ENCODE measurements at places on chromosomes 1 and 21.

GRCh38 chr21:33117101-33117888 is 47.4 kb downstream of the OLIG1 start:
- DNase-seq, result no peak

- DNase-seq, result no peak
Measured at GRCh38 chr1:24751833-24752232, 6.6 kb downstream of the CLIC4 start.

- no peak for DNase-seq
Measured at GRCh38 chr1:200787896-200788387, 49.2 kb downstream of the CAMSAP2 start.

DNA sequence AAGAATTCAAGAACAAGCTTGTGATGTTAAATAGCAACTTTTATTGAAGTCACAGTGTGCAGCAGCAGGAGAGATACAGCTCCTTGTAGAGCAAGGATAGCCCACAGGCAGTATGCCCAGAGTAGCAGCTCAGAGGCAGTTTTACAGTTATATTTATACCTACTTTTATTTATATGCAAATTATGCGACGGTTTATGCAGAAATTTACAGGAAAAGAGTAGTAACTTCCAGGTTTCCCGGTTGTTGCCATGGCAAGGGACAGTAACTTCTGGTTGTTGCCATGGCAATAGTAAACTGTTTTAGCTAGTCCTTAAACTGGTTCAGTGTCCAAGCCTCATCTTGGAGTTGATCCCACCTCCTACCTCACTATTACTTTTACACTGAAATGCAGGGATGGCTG is 344.6 kb upstream of the LYPLAL1 start:
- DNase-seq, result no peak

DNA sequence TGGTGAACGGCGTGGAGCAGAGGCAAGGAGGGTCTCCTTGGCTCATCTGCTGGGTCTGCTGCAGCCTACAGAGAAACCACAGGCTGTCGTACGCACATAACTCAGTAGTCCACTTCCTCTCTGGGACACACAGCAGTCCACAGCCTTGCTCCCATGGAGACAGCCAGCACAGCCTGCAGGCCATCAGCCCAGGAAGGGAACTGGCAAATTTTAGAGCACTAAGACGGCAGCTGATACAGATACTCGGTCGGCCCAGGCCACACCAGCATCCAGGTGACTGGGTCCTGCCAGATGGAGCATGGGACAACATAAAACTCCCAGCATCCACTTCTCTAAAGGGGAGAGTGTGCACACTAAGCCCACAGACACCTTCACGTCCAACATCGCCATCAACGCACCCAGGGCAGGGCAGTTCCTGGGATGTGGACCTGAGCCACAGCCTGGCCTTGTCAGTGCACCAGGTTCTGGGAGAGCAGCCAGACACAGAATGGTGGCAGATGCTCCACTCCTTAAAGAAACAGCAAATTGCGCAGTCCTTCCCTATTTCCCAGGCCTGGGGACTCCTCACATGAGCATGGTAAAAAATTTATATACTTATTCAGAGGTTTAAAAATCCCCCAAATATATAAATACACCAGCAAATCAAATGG is 247.1 kb upstream of the RAB4A start:
- DNase-seq, result no peak

DNA sequence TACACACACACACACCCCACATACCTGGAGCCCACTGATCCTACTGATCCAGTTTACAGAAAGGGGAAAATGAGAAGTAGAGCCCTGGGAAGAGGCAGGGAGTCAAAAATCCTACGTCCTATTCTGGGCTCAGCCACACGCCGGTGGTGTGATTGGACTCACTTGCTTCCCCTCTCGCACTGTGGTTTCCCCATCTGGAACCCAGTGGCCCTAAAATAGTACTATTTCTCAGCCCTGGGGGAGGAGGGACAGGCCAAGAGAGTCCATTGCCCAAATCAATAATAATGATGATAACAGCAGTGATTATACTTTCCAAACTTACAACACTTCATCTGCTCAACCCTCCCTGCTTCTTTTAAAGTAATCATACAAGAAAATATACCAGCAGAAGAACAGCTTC is 2.9 kb upstream of the PIGR start:
- DNase-seq, result no peak

Measured in stimulated activated CD4-positive, alpha-beta T cell treated with anti-CD3 and anti-CD28 coated beads, Interleukin-4, amount 100 ng/mL, for 48 hours (primary cell).